ENCODE measurements at places on chromosomes 13 and 19.

DNA sequence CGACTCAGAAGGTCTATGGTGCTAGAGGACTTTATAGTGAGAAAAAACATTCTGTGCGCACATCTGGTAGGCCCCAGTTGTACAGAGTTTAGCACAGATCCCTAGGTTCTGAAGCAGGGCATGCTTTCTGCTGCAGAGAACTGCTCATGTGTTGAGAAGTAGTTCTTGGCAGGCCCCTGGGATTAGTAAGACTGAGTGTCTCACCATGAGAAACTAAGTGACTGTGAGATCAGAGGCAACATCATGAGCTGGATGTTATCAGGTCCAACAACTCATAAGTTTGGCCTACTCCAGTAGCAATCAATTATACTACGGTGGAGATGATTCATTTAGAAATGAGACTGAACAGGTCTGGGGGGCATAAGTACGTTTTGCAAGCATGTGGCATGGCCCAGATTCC, 507.4 kb upstream of the KLF12 start:
- no peak for DNase-seq

GRCh38 chr13:27631156-27631555, 9.5 kb downstream of the POLR1D start:
- no peak for DNase-seq

GRCh38 chr19:10001899-10002298, 8.4 kb downstream of the COL5A3 start:
- no peak for DNase-seq

DNA sequence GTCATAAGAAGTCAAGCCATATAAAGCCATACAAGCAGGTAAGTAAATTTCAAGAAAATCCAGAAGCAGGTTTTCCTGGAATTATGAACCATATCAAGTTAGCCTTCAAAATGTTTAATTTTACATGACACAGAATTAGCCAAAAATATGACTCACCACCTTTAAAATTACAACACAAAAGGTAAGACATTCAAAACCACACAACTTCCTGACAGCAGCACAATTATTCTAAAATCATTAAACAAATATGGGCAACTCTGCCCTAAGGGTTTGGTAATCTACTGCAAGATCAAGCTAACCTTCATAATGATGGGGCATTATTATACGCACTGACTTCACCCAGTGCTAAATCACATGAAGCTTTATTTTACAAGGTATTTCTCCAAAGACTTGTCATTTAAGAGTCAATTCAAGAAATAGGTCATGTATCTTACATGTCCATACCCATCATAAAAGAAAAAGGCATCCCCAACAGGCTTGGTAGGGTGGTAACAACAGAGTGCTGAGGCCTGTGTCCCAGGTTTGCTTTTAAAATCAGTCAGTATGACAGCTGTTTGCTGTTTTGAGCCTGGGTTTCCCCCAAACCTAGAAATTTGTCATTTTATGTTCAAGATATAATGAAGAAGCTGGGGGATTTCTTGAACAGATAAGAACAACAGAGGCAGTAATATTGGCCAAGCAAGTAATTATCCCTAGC, 15.2 kb downstream of the RCBTB1 start:
- DNase-seq: no peak

DNA sequence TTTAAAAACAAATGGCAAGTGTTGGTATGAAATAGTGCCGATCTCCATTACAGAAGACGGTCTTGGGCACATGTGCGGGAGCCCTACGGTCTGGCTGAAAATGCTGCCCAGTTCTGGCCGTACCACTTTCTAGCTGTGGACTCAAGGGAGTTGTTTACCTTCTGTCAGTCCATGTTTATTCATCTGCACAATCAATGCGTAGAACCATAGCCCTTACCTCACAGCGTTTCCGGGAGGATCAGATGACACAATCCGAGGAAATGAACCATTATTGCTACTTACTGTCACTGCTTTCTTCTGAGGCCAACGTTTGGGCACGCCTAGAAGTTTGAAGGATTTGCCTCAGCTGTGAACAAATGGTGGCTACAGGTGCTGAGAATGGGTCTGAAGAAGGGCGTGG, 31.2 kb downstream of the GADD45B start:
- no peak for DNase-seq

DNA sequence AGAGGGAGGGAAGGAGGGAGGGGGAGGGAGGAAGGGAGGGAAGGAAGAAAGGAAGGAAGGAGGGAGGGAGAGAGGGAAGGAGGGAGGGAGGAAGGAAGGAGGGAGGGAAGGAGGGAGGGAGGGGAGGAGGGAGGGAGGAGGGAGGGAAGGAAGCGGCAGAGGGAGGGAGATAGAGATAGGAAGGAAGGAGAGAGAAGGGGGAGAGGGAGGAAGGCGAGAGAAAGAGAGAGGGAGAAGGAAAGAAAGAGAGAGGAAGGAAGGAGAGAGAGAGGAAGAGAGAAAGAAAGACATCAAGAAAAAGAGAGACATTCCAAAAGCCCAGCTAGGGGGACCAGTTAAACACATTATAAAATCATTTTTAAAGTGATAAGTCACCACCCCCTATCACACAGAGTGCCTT, 62.5 kb downstream of the GNG7 start:
- DNase-seq: no peak

DNA sequence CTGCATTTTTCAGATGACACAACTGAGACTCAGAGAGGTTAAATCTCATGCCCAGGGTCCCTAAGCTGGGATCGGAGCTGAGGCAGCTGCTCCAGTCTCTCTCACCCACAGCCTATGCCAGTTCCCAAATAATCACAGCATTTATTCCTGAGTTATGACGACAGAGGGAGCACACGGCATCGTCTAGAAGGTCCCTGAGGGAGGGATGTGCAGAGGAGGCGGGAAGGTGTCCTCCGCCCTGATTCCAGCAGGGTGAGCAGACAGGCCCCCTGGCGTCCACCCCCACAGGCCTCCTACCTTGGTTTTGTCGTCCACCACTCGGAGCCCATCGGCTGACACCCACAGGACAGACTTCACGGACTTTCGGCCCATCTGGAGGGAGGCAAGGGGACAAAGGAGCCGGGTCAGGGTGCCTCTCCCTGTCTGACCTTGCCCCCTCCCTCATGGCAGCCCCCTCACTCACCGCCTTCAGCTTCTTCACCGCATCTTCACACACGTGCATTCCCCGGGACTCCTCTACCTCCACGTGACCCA, 8.0 kb downstream of the NUMBL start:
- no peak for DNase-seq

DNA sequence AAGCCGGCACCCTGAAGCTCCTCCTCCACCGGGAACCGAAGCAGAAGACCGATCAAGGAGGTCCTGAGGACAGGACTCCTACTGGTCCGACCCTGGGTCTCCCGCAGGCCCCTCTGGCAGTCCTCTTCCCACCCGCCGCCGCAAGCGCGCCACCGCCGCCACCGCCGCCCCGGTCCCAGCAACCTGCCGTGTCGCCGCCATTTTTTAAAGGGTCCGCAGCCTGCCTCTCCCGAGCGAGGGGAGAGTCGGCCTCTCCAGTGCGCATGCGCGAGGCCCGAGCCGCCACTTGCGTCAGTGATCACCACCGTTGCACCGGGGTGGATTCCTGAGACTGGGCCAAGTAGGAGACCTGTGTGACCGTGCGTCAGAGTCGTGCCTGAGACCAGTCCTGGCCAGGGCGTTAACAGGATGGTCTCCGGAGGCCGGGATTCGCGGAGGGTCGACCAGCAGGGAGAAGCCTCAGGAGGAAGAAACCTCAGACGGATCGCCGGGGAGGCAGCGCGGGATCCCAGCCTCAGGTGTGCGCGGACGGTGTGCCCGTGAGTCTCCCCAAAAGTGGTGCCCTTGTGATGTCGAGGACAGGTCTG, 51.6 kb downstream of the ZNF146 start:
- DNase-seq: no peak

- DNase-seq: peak; percentile 83
Observed at GRCh38 chr19:44746946-44747738, 1.4 kb upstream of the BCL3 start.

DNA sequence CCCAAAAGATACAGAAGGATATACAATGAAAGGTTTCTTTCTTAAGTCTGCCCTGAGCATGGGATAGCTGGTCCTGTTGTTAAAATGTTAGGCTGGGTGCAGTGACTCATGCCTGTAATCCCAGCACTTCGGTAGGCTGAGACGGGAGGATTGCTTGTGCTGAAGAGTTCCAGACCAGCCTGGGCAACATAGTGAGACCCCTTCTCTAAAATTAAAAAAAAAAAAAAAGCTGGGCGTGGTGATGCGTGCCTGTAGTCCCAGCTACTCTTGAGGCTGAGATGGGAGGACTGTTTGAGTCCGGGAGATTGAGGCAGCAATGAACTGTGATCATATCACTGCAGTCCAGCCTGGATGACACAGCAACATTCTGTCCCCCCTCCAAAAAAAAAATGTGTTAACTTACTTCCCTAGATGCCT, 52.5 kb upstream of the SHKBP1 start:
- no peak for DNase-seq

DNA sequence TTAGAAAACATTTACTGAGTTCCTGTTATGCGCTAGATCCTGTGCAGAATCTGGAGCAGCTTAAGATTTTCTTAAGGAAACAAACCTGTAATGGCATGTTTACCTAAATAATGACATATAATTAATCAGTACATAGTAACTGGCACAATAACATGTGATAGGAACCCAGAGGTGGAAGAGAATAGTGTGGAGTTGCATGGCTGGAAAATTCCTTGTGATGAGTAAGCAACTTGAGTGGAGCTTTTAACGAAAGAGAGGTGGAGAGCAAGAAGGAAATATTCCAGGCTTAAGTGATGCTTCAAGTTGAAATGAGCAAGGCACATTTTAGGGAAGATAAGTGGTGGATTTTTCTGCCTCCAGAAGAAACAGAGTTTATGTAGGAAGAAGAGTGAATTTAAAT, 9.2 kb upstream of the GPC5 start:
- no peak for DNase-seq

GRCh38 chr13:42970824-42971690, 21.0 kb downstream of the EPSTI1 start:
- no peak for DNase-seq

GRCh38 chr13:75410207-75410606, 71.8 kb downstream of the TBC1D4 start:
- no peak for DNase-seq

GRCh38 chr13:24142886-24143285, 17.6 kb upstream of the SPATA13 start:
- no peak for DNase-seq

GRCh38 chr19:45166723-45167252, 6.0 kb upstream of the NKPD1 start:
- no peak for DNase-seq

GRCh38 chr13:103002279-103002678, 63.9 kb downstream of the SLC10A2 start:
- no peak for DNase-seq

DNA sequence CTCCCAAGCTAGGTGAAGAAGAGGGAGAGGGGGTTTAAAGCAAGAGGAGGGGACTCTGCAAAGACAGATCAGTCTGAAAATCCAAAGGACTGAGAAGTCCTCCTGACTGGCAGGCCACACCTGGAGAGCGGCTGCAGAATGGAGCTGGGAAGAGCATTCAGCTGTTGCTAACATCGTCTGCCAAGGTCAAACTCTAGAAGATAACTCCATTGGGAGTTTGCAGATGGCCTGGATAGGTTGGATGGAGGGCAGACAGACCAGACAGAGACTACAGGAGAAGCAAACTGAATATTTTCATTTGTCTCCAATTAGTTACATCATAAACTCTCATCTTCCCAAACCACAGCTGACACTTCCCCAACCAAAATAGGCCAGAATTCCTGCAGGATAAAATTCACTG, 19.9 kb upstream of the SHISA2 start:
- no peak for DNase-seq

DNA sequence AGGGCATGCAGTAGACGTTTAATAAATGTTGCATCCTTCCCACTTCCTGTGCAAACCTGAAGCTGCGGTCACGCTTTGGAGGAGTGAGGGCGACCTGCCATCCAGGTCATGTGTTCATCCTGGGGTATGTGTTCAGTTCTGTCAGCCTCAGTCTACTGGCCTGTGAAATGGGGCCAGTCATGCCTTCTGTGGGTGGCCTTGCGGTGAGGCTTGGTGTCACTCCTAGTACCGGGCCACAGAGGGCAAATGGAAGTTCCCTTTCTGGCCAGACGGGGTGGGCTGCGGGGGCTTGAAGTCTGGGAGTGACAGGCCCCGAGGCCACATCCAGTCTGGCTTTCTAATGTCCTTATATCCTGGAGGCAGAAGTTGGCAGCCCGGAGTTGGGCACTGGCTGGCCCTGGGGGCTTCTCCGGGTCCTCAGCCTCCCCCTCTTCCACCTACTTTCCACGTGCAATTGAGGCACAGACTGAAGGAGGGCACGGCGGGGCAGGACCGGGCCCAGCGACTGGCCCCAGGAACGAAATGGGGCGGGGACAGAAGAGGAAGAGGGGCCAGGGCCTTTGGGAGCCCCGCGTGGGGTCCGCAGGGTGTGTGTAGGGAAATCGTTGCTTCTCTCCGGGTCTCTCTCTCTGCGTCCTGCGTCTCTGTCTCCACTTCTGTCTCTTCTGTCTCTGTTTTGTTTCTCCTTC, 11.1 kb downstream of the PDE4A start:
- DNase-seq: no peak

DNA sequence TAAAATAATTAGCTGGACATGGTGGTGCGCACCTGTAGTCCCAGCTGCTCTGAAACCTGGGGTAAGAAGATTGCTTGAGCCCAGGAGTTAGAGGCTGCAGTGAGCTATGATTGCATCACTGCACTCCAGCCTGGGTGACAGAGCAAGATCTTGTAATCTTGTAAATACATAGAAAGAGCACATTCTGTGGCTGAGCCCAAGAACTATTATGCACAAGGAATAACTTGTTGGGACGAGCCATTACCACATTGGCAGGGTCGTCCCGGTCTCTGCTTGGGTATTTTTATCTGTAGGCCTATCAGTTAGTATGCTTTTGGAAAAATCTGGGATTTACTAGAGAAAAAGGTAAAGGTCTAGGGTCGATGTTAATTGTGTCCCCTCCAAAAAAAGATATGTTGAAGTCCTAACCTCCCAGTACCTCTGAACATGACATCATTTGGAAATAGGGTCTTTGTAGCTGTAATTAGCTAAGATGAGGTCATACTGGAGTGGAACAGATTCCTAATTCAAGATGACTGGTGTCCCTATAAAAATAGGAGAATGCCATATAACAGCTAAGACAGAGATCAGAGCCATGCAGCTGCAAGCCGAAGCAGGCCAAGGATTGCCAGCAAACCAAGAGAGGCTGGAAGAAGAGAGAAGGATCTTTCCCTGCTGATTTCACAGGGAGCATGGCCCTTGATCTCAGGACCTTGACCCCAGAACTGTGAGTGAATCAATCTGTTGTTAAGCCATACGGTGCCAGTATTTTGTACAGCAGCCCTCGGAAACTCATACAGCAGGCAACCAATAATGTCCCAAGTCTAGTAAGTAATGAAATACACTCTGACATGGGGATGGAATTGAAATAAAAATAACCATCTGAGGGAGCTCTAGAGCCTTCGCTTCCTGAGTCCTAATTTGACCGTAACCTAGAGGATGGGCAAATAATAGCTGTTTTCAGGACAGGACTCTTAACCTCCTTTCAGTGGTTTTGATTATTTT, 77.0 kb downstream of the TM9SF2 start:
- no peak for DNase-seq

DNA sequence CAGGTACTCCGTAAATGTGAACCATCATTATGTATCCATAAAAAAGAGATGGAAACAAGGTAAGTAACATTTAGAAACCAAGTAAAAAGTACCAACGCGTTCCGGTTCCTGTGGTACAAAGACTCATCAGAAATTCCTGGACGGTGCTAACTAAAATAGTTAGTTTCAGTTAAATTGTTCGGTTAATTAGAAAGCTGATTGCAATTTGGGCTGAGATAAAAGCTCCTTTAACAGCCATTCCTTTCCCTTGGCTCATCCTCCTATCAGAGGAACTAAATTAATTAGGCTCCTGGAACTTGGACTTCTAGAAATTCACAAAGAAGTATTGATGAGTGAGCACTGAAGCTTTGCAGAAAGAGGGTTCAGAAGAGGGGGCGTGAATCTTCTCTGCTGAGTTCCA, 63.5 kb downstream of the SOX1 start:
- no peak for DNase-seq

GRCh38 chr19:32040236-32040635, 305.2 kb upstream of the ZNF507 start:
- no peak for DNase-seq

Measured in thoracic aorta (tissue), 2 donors.